Vagina (tissue), 2 donors: ENCODE measurements at places on chromosomes 6 and 20. TPM values are rescaled to one million over a fixed set of nuclear protein-coding genes. Genes with fewer than 3 reads are reported as not detected.

DNA sequence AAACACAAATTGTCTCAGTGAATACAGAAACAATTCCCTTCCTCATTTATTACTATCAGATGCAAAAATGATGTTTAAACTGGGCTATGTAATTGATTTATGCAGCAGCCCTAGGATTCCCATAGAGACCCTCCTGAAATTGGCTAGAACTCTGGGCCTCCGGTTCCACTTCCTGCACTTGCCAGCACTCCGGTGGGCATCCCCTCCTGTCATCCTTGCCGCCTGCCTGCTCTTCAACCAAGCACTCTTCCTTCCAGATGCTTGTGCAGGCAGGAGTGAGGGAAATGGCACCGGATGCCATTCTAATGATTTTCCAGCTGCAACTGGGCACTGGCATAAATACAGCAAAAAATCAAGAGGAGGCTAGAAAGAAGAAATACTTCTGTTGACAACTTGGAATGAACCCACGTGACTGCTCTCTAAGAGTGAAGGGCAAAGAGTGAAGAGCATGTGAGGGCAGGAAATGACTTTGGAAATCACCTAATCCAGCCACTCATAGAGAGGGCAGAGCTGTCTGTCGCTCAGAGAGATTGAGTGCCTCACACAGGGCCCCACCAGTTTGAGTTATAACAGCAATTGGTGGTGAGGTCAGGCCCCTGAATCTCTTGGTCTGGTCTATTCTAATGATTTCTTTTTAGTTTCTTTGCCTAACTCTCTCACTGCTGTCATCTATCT lies 3.7 kb upstream of the NEDD9 start:
- H3K36me3 ChIP-seq = no peaks in the 10 kb centered on the region
- H3K27ac ChIP-seq = no peak overlapping the region
- no peaks in the 10 kb centered on the region for H3K27me3 ChIP-seq
- peaks cover 32% of the 10 kb centered on the region for H3K4me1 ChIP-seq
- no peak for DNase-seq

- no peaks in the 10 kb centered on the region for H3K4me1 ChIP-seq
- no peak for DNase-seq
- H3K4me3 ChIP-seq = no peak overlapping the region
- H3K27me3 ChIP-seq = no peaks in the 10 kb centered on the region
- H3K27ac ChIP-seq = no peak overlapping the region
Measured at GRCh38 chr20:59667131-59667530, 62.8 kb downstream of the PHACTR3 start.

GRCh38 chr6:126143761-126144251 lies 157.5 kb downstream of the TRMT11 start:
- H3K36me3 ChIP-seq = no peaks in the 10 kb centered on the region
- no peak overlapping the region for H3K27ac ChIP-seq
- H3K4me1 ChIP-seq = no peaks in the 10 kb centered on the region
- H3K27me3 ChIP-seq = no peaks in the 10 kb centered on the region

DNA sequence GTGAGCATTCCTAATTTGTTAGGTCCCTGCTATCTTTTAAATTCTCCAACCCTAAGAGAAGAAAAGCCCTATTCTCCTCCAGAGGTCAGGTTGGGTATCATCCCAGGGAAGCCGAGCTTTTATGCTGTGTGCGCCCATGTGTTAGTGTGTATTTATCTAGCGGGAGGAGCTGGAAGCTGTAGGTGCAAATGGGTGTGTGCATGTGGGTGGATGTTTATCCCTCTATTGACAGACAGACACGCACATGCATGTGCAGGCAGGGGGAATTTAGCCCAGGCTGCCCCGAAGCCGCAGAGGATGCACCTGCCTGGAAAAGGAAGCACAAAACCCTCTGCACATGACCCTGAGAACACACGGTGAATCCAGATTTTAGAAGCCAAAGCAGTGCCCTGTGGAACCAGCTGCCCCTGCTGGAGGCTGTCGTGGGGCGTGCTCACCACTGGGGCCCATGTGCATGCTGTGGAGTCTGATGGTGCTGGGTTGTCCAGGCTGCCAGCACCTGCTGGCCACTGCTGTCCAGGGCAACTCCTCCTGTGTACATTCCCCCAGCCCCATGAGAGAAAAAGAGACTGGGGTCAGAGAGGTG lies 397.5 kb downstream of the TAF4 start:
- DNase-seq = no peak
- H3K27ac ChIP-seq = no peak overlapping the region
- H3K27me3 ChIP-seq = no peaks in the 10 kb centered on the region

The ENPP5 gene
- 2.5 TPM for total RNA-seq

The L3MBTL3 gene
- total RNA-seq = 19.6 TPM
